ENCODE measurements at places on chromosomes 12 and 14.

DNA sequence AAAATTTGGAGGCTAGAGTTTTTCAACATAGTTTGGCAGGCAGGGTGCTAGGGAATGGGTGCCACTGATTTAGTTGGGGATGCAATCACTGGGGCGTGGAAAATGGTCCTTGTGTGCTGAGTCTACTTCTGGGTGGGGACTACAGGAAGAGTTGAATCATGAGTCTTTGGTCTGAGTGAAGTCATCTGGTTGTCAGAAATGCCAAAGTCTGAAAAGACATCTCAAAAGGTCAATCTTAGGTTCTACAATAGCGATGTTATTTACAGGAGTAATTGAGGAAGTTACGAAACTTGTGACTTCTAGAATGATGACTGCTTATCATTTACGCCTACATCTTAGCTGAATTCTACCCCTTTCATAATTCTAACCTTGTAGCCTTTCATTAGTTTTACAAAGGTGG is 209.1 kb downstream of the NUBPL start:
- DNase-seq, result no peak

DNA sequence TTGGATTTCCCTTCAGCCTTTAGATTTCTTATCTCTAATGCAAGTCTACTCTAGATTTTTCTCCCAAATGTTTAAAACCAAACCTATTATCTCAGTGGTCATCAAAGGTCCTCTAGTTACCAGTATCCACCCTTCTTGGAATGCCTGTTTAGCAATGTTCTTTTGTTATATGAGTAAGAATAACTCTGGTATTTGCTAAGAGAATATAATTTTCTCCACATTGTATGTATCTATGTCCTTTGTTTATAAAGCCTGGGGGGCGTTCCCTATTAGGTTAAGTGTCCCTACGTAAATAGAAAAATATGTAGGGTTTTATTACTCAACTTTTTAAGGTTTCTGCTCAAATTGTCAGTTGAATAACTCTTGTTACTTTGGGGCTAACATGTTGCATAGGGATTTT is 27.3 kb downstream of the PPM1A start:
- DNase-seq, result no peak

GRCh38 chr14:85531587-85532373 is 1.8 kb downstream of the FLRT2 start:
- no peak for DNase-seq

DNA sequence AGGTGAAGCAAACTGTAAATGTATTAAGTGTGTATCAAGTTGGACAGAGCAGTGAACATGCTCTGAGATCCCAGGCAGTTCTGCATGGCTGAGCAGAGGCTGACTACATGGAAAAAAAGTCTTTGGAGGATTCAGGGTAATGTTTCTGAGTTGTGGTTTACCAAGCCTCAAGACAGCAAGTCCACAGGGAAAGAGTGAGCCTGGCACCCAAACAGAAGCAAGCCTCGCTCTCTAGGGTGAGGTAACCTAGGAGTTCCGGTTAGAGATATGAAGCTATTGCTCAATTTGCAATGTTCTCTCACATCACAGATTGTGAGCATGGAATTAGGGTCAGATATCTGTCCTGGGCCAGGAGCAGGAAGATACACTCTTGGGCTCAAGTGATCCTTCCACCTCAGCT is 158.6 kb downstream of the MON2 start:
- DNase-seq, result no peak

DNA sequence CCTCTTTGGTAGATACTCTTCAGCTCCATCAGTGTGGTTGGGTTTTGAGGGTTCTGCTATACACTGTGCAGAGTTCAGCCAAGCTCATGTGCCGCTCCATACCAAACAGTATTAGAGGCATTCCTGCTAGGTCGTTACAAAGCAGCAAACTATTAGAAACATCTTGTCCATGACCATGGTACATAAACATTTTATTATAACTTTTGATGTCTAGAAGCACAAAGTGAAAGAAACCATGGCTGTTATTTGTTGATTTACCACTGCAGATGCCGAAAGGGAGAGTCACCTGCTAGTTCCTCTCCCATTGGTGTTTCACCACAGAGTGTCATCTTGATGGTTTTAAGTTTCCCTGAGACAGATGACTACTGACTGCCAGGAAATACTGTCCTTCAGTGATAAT is 242.0 kb downstream of the ADAMTS20 start:
- DNase-seq, result no peak

Measured in activated CD4-positive, alpha-beta memory T cell treated with anti-CD3 and anti-CD28 coated beads, Interleukin-2, amount 10 ng/mL, durations not matched to agents 7 days and 5 days (primary cell).